Stimulated activated CD8-positive, alpha-beta memory T cell treated with anti-CD3 and anti-CD28 coated beads, Interleukin-15, amount 100 ng/mL, for 24 hours (primary cell): ENCODE measurements at places on chromosomes 7 and 10.

DNA sequence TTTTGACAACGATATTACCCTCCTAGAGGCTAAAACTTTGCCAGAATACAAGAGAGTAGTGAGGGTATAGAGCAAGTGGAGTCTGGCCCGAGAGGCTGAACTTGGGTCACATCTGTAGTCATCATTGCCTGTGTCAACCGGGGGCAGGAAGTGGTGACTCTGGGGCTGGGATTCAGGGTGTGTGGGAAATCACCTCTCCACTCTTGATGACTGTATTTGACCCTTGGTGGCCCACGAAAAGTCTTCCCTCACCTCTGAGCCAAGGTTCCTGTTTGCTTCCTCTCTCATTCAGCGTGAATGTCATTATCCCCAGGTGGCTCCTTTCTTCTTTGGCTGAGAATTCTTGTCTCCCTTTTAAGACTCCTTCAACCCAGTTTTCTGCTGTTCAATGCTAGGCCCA lies 240.4 kb downstream of the ABCA13 start:
- DNase-seq = no peak

- no peak for DNase-seq
Measured at GRCh38 chr7:1513657-1514095, 9.5 kb upstream of the INTS1 start.

DNA sequence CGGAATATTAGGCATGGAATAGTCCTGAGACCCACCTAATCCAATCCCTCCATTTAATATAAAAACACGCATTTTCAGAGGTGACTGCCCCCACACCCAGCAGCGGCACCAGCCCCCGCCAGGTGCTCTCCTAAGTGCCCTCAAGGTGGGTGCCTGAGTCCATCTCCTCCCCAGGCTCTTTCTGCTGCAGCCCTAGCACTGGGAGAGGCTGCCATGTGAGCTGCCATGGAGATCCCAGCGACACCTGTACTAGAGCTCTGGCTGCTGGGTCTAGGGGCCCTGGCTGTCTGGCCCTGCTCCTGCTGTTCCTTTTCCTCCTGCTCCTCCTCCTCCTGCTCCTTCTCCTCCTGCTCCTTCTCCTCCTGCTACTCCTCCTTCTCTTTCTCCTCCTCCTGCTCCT lies 191.1 kb upstream of the BMPER start:
- DNase-seq = no peak

GRCh38 chr7:147858421-147858820 lies 732.1 kb upstream of the C7orf33 start:
- no peak for DNase-seq

- no peak for DNase-seq
Measured at GRCh38 chr7:4109481-4110110, 572.5 kb upstream of the FOXK1 start.

GRCh38 chr10:80158598-80159127 lies 26.1 kb downstream of the PLAC9 start:
- no peak for DNase-seq

- DNase-seq = peak; percentile 3
Measured at GRCh38 chr10:15169555-15170401, 1.3 kb upstream of the NMT2 start.
